ENCODE measurements at places on chromosomes 1 and 21.

DNA sequence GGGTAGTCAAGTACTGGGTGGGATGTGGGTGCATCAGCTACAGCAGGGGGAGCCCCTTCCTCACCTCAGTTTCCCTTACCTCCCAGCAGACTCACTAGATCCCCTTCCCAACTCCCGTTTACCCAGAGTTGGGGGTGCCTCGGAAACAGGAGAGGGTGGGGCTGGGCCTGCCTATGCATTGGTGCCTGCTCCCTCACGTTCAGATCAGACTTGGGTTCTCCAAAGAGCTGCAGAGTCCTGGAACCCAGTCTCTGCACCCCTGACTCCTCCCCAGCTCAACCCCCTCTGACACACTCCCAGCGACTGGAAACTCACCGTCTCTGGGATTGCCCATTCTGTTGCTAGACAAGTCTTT is 6.0 kb downstream of the FOXO6 start:
- no peak for DNase-seq

GRCh38 chr1:187121661-187122060 is 292.9 kb downstream of the PLA2G4A start:
- no peak for DNase-seq

GRCh38 chr21:40371329-40371728 is 475.6 kb downstream of the DSCAM start:
- no peak for DNase-seq

DNA sequence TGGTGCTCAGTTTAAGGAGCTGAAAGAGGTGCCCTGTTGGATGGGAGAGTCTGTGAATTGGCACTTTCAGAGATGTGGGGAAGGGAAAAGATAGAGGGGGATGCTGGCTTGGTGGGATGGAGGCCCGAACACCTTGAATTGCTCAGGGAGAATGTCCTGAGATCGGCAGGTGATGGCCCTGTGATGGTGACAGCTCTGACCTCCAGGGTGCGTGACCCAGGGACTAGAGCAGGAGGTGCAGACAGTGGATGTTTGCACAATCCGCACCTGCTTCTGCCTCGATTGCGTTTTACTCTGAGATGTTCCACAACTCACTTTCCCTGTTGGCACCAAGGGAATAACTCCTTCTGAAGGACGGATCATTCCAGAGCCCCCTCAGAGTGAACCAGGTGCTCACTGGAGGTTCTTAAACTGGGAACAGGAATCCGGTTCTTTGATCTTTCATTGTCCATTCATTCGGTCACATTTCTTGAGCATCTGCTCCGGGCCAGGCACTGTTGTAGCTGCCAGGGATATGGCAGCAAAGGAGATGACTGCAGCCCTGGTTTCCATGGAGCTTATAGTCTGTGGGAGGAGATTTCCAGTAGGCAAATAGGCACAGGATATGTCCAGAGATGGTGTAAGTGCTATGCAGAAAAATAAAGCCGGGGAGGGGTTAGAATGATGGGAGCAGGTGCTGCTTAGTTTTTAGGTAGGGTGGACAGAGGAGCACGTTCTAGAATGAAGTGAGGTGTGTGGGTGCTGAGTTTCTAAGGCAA is 226.6 kb upstream of the TMEM51 start:
- DNase-seq, result no peak

- DNase-seq, result no peak
Measured at GRCh38 chr21:41086569-41086968, 81.4 kb upstream of the BACE2 start.

DNA sequence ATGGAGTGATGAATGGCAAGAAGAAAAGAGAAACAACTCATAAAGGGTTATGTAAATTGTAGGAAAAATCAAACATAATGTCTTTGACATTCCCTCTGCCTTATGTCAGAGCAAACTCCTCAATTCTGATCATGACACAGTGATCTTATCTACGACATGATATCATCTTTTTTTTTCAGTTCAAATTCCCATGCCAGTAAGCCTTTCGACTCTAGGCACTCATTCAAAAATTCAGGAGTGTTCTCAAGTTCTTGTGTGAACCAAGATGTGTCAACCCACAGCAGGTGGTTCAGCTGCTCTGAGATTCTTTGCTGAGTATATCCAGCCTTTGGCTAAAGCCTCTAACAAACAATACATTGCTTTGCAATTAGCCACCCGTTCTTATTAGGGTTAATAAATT is 97.1 kb upstream of the ESRRG start:
- no peak for DNase-seq

GRCh38 chr1:228079601-228080263 is 2.8 kb upstream of the ARF1 start:
- no peak for DNase-seq

DNA sequence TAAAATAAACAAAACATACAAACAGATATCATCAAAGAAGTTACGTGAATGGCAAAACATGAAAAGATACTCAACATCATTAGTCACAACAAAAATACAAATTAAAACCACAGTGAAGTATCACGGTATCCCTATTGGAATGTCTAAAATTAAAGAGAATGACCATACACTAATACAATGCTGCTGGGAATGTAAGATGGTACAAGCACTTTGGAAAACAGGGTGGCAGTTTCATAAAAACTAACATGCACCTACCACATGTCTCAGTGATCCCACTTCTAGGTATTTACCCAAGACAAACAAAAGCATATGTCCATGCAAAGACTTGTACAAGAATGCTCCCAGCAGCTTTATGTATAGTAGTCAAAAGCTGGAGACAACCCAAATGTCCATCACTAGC is 69.1 kb downstream of the HSF2BP start:
- no peak for DNase-seq

DNA sequence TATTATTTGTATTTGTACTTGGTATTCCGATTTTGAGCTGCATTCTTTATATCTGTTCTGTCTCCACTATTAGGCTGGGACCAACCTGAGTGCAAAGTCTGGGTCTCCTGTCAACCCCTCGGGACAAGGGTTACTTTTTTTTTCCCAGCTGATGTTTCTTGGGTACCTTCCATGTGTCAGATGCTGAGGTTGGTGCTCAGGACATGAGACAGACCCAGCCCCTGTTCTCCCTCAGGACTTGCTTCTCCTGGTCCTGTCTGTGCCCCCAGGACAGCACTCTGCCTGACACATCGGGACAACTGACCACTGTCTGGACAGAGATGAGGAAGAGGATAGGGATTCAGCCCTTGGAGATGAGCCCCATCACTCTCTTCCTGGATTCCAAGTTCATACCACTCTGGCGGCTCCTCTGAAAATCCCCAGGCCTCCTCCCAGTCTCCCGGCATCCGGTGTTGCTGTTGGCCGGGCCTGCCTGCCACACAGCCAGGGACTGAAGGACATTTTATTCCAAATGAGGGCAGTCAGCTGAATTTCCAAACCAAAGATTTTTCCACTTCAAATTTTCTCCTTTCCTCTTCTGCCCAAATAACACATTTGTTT is 55.6 kb upstream of the FMOD start:
- no peak for DNase-seq

DNA sequence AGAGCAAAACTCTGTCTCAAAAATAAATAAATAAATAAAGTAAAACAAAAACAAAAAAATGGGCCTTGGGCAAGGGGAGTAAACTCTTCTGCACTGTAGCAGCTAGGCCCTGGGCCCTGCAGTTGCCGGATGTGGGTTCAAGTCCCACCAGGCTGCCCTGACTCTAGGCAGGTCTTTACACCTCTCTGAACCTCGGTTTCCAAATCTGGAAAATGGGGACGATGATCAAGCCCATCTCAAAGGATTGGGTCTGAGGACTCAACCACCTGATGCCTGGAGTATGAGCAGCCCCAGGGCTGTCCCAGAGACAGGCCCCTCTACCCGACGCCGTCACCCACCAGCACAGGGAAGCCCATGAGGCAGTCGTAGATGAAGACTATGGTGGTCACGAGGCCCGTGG is 7.5 kb downstream of the GPR153 start:
- DNase-seq, result no peak

DNA sequence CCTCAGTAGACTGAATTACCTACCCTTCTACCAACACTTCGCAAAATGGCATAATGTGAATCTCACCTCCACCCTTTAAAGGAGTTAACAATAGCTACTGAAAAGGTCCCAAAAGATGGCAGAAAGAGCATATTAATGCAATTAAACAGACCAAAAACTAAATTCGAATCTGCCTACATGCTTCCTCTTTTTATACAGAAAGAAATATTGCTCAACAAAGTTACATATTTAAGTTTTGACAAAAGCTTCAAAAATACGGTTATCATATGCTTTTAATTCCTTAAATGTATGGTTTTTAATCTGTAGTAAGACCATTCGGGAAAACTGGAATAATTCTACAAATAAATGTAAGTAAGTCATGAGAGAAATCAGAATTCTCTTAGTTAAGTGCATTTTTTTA is 2.2 kb downstream of the APP start:
- DNase-seq, result no peak

DNA sequence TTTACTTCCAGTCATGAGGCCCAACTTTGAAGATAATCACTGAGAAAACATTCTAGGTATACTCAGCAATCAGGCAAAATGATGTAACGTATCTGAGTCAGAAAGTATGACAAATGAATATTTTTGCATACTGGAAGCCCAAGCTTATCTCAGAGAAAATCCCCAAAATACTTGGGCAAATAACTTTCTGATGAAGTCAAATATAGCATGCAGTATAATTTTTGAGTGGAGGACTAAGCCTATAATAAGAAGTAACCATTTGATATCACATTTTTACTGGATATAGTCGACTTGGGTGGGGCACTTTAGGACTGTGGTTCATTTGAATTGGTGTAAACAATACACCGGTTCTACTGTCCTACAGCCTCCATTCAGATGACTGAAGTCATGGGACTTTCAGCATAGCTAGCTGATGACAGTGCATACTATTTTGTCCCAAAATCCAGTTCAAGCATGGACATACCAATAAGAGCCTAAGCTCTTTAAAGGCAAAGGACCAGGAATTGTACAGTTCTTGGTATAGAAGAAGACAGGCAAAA is 2.3 kb upstream of the GADD45A start:
- peak; percentile 49 for DNase-seq

GRCh38 chr1:923131-923990 is at the start of gene SAMD11:
Gene SAMD11, plus strand, starts transcription at chr1:923923. Its CDS starts 509 bp downstream, at chr1:924432.
- DNase-seq, result peak; percentile 61

DNA sequence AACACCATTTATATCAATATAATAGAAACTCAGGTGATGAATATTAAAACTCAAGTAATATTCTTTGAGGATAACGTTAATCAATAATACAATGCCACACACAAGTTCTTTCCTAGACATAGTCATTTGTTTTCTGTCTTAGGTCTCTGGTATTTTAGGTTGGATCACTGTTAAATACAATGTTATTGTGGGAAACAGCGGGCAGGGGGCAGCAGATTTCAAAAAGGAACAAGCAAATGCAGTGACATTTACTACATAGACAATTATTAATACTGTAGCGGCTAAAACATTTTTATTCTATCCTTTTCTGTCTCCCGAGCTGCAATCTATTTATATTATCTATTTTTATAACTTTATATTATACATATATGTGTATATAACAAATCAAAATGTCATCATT is 186.4 kb upstream of the ZNHIT6 start:
- peak; percentile 2 for DNase-seq

GRCh38 chr1:24932725-24933294 is 2.7 kb upstream of the RUNX3 start:
- no peak for DNase-seq

GRCh38 chr1:169107603-169108208 is 1.2 kb downstream of the ATP1B1 start:
- no peak for DNase-seq

DNA sequence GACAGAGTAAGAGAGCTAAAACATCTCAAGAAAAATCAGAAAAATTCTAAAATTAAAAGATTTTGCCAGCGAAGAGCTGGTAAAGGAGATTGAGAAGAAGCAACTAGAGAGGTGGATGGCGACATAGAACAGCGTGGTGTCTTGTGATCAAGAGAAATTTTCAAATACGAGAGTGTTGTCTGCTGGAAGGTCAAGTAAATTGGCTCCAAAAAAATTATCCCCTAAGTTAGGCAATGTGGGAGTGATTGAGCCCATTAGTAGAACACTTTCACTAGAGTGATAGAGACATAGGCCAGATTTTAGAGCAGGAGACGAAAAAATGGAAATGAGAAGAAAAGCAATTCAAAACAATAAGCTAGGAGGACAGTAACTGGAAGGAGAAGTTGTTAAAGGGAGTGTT is 94.3 kb upstream of the MPC2 start:
- DNase-seq, result no peak

DNA sequence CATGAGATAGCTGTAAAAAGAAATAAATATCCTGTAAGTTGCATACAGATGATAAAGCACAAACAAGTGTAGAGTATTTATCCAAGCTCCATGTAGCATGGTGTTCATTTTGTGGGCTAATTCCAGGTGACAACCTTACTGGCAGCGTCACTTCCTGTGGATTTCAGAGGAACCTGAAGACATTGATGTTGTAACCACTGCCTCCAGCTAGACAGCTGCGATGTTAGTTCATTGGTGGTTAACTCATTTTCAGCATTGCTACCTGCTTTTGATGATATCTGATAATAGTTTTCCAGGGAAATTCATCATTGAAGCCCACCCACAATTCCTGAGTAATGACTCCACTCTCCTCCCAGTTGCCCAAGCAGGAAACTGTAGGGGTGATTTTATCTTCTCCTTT is 3.0 kb downstream of the HSD3B1 start:
- no peak for DNase-seq

DNA sequence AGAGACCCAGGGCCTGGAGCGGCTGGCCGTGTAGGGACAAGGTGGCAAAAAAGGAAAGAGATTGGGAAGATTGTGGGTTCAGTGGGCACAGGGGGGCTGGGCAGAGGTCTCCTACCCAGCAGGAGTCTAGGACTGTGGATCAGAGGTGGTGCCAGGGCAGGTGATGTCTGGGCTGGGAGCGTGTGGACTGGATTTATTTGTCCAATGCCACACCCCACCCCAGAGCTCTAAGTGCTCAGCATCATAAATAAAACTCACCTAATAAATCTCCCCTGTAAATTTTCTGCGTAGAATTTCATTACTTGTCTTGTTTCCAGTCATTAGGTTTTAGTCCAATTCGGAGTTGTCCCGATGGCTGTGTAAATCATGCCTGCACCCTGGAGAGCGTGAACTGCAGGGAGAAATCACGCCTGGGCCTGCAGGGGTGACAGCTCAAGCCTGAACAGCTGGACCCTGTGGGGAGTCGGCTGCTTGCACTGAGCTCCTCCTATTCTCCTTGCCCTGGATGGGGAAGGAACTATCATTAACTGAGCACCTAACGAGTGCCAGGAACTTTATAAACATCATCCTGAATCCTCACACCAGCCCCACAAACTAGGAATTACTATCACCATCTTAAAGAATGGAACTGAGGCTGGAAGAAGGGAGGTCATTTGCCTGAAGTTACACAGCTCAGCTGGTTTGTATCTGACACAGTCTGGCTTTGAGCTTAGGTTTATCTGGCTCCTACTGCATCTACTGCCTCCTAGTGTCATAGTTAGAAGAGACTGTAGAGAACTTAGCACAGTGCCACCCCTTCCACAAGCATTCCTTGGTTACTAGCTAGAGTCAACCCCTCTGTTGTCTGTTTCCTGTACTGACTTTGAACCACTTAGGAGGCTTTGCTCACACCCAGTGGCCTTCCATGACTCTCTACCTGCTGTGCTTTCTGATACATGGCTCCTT is 25.0 kb upstream of the POU3F1 start:
- DNase-seq, result no peak

GRCh38 chr1:162561616-162562469 is at the start of gene UAP1:
Gene UAP1, plus strand, starts transcription at chr1:162561722. Its CDS starts 4,347 bp downstream, at chr1:162566069.
- no peak for DNase-seq

All from AG09319 (cell line).